ENCODE measurements at places on chromosomes 12 and 14.

DNA sequence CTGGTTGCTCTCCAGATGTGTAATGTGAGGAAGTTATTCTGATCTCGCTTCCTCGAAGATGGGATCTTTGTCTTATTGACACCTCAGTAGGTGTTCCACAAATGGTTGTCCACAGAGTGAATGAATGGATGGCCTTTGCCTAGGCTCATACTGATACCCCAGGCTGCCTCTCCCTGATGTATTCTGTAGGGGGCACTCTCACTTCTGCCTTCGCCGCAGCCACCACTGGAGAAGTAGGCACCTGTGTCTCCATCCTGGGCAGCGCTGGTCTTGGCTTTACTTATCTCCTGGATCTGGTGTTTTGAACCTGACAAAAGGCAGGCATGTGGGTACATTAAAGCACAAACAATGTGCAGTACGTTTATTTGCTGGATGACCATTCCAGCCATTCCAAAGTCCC lies 82.1 kb downstream of the ZFP36L1 start:
- DNase-seq: no peak

DNA sequence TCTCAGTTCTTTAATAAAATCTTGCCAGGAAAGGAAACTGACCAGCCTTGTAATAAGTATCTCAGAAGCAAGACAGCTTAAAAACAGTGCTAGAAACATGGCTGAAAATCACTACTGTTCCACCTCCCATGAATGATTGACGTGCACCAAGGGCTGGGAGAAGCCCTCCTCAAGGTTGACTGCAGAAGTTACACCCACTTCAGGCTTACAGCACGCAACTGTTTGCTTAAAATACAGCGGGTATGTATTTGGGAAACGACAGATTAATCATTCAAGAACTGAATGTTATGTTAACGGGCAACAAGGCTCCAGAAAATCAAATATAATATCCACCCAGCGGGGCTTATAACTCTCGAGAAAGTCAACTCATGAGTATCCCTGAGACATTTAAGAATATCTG lies 22.1 kb downstream of the PRKD1 start:
- DNase-seq: no peak

DNA sequence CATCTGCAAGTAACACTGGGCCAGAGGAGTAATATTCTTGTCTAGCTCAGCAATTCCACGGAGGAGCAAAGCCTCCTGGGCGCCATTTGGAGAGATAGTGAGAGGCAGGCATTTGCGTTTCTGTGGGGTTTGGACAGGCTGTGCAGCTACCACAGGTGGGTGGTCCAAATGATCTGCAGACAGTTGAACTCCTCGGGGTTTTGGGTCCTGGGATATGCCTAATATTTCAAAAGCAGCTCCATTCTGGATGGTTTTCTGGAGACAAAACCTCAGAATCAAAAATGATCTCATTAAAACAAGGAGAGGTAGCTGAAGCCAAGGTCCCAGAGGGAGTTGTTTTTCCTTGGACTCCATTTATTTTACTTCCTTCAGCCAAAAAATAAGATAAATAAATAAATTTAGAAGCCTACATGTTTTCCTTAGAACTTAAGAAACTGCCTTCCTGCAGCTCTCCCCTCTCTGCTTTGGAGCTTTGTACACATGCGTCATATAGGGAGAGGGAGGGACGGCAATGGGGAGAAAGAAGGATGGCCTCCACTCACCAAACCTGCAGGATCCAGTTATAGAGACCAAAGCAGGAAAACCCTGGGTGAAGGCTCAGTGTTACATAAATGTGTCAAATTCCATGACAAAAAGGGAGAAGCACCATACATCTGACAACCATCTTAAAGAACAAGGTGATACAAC lies 227.3 kb upstream of the DAAM1 start:
- no peak for DNase-seq

DNA sequence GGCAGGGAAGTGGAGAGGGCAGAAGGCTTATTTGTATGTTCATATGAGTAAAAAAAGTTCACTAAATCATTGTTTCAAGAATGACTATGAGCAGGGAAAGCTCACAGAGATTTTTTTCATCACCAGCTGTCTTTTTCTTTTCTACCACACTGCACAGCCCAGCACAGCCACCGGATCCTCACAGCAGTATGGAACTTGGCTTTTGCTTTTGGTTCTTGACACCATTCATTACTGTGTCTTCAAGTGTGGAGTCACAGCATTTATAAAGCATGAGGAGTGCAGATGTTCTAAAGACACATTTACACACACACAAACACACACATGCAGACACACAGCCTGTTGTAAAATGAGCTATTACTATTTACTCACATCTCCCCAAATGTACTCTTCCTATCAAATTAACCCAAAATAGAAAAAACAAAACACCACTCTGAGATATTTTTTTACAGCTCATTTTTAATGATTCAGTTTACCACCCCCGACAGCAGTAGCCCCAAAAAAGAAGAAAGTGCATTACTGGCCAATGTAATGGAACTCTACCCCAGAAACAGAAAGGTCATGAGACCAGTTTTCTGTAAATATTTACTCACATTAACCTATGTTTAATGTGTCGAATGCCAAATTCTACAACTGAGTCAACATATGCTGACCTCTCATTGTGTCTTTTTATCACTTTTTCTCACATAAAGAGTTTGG lies 60.5 kb downstream of the BTG1 start:
- no peak for DNase-seq

DNA sequence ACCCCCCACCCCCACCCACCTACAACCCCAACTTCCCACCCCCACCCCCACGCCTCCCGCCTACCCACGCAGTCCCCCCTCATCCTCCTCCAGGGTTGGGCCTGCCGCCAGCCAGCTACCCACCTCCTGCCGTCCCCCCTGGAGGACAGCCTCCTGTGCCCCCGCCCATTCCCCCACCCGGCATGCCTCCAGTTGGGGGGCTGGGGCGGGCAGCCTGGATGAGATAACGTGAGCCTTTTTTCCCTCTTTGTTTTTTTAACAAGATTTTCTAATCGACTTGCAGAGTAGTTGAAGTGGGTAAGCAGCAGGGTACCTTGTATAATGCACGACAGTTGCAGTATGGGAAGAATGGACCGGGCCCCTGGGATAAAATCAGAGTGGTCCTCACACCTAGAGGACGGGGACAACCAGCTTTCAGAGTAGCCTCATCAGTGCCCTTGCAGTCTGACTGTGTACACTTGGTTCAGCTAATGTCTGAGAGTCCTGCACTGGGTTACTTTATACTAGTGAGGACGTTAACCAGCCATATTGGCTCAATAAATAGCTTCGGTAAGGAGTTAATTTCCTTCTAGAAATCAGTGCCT lies 29.4 kb downstream of the CCNK start:
- DNase-seq: no peak

DNA sequence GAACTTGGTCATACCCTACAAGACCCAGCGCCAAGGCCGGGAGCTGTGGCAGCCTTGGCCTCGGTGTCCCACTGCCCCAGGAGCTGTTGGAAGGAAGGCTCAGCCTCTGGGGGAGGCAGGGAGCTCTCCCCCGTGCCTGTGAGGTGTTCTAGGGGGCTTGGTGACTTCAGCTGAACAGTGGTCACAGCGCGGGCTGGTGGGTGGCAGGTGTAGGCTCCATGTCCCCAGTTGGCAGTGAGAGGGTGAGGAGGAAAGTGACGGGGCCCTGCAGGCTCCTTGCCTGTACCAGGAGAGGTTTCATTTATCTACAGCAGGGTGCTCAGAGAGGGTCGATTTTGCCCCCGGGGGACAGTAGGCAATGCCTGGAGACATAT lies 47.5 kb downstream of the DLK1 start:
- no peak for DNase-seq

DNA sequence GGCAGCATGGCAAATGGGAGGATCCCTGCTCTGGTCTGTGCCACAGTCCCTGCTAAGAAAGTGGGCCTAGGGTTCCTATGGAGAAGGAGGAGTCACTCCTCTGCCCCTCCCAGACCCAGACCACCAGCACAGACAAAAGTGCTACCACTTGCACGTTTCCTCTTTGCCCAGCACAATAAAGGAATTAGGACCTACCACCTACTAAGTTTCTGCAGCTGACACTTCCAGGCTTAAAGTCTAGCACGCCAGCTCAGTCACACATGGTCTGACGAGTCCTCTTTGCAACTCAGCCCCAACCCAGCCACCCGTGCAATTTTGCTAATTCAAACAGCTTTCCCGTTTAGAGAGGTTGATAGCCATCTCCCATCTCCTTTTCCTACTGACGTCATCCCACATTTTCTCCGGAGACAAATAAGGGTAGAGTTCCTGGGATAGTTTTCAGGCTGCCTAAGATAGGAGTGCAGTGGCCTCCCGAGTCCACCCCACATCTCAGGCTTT lies 66.2 kb upstream of the PTGR2 start:
- DNase-seq: peak; percentile 37

GRCh38 chr12:112839386-112839972 lies 47.9 kb downstream of the RPH3A start:
- no peak for DNase-seq

DNA sequence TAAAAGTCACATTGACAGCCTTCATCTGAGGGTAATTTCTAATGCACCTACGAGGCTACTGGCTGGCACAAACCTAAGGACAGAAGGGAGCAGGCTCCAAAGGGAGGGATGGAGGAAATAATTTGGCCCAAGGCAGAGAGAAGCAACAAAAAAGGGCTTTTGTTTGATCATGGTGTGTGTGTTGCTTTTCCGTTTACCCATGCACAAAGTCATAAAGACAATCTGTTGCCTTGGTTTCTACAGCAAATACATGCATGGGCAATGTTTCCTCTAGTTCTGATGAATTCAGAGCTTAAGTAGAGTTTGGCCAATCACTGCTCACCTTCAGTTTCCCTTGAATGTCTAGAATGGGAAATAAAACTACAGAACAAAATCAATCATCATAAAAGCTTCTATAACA lies 262.5 kb upstream of the CAND1 start:
- DNase-seq: no peak

GRCh38 chr14:75369506-75369905 lies 58.3 kb upstream of the JDP2 start:
- no peak for DNase-seq

DNA sequence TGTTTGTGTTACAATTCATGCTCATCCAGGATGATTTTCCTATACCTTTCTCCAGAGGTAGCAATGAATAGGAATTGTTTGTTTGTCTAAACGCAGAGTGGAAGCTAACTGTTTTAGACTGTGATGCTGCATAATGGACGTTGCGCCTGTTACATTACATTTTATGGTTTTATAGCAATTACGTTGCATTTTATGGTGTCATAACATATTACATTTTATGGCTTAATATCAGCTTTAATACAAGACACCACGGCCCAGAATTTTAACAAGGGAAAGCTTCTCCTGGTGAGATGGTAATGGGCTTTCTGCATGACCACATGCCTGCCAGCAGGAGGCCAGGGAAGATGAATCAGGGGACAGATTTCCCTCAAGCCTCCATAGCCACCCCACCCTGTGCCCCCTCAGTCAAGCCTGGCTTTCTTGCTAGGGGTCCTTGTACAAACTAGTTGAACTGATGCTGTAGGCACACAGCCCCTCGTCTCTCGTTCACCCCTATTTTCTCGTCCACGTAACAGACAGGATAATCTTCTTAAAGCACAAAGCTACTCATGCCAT lies 56.5 kb downstream of the HSPB8 start:
- no peak for DNase-seq

DNA sequence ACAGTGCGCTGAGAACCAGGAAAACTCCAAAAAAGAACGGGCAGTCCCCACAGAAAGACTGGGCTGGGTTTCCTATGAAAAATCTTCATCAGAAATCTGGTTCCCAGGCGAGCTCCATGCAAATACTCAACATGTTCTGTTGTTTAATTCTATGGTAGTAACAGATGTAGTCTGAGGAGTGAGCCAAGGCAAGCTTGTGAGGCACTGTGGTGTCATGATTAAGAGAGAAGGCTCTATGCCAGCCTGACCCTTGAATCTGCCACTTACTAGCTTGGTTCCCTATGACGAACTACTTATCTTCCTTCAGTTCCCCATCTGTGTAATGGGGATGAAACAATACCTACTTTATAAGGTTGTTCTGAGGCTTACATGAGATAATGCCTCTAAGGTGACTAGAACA lies 10.7 kb downstream of the POMT2 start:
- DNase-seq: no peak

GRCh38 chr14:88420187-88420586 lies 34.7 kb downstream of the SPATA7 start:
- DNase-seq: no peak

DNA sequence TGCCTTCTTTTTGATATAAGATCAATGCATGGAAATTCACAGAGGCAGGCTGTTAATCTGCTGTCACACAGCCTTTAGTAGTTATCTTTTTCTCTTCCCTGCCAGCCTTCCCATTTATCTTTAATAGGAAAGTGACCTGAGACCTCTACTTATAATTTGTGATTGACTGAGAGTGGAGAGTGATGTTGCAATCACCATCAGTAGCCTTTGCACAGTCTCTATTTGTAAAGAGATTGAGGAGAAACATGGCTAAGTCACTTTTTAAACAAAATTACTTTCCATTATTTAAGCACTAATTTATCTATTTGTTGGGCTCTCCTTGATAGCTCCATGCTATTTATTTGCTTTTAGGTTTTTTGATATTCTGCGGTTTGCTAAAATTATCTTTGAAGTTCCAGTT lies 19.9 kb downstream of the LMNTD1 start:
- DNase-seq: no peak

DNA sequence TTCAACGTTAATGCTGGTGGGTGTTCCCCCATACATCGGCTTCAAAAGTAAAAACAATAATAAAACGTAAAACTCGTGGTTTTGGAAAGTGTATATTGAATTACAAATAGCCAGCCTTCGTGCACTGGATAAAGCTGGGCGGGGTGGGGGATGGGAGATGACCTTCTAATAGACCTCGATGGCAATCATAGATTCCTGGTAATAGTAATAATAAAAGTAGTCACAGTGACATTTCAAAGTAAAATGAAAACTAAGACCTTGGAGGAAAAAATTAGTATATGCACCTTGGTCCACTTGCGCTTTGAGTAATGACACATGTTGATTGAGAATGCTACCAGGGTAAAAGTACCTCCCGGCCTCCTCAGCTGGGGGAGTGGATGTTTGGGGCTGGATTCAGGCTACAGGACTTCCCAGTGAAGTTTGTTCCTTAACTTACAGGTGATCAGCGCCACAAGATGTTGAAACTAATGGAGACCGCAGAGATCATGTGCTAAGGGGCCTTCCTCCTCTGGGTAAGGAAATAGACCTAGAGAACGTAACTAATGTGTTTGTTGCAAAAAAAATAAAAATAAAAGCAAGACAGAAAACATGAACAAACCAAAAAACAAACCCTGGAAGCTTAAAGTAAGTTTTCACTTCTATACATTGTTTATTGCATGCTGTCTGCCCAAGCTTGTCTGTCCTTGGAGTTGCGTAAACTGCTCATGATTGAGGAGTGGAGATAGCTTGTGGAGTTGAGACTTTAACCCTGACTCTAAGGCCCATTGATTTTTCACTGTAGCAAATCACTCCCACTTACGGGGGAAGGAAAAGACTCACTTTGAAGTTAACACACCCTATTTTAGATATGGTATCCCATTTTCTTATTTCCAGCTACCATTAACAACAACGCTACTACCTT lies 907 bp upstream of the LRIG3 start:
- DNase-seq: no peak

DNA sequence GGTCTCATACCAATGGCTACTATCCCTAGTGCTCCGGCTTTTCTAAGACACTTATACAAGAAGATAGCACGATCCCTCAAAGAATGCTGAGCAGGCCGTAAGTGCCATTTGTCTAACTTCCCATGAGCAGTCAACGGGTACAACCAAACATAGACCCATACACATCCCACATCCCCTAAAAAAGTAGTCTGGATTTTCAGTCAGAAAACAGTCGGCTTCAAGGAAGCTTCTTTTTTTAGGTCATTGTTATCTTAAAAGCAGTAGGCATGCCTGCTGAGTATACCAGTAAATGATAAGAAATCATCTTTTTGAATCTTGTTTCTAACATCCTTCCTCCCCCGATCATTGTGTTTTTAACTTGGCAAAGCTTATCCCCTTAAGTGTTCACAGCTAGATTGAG lies 19.8 kb downstream of the OSBPL8 start:
- no peak for DNase-seq
